ENCODE measurements at places on chromosomes 11 and 22. TPM values are rescaled to one million over a fixed set of nuclear protein-coding genes. Genes with fewer than 3 reads are reported as not detected.

The OR56A1 gene
- polyA plus RNA-seq, result 0.02 TPM

The OMP gene
- not detected for polyA plus RNA-seq

The C11orf97 gene
- not detected for polyA plus RNA-seq

The POU2AF2 gene
- not detected for polyA plus RNA-seq

The LRRC10B gene
- 1.1 TPM for polyA plus RNA-seq

- DNase-seq, result no peak
Observed at GRCh38 chr22:46908641-46909107, 146.2 kb downstream of the TBC1D22A start.

- DNase-seq, result no peak
Observed at GRCh38 chr22:43411040-43411868, 560 bp upstream of the MPPED1 start.

- no peak for DNase-seq
Observed at GRCh38 chr11:102580185-102580951, 44.8 kb downstream of the MMP20 start.

GRCh38 chr11:121106812-121107211, 5.8 kb downstream of the TECTA start:
- no peak for DNase-seq

DNA sequence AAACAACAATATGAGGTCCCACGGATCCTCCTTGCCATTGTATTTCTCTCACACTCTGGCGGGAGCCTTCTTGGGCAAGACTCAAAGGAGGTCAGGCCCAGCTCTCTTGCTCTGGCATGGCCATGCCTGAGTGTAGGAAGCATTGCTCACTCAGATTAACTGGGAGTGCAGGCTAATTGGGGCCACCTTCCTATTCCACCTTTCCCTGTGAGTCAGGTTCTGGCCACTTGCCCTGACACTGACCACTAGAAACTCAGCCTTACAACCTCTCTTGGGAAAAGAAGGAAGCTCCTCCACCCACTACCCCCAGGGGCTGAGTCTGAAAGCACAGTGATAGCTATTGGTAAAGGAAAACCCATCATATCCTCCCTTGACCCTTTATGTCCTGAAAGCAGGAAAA, 121.8 kb upstream of the NTM start:
- DNase-seq, result no peak

GRCh38 chr11:113249491-113249763, 65.0 kb upstream of the TTC12 start:
- no peak for DNase-seq

DNA sequence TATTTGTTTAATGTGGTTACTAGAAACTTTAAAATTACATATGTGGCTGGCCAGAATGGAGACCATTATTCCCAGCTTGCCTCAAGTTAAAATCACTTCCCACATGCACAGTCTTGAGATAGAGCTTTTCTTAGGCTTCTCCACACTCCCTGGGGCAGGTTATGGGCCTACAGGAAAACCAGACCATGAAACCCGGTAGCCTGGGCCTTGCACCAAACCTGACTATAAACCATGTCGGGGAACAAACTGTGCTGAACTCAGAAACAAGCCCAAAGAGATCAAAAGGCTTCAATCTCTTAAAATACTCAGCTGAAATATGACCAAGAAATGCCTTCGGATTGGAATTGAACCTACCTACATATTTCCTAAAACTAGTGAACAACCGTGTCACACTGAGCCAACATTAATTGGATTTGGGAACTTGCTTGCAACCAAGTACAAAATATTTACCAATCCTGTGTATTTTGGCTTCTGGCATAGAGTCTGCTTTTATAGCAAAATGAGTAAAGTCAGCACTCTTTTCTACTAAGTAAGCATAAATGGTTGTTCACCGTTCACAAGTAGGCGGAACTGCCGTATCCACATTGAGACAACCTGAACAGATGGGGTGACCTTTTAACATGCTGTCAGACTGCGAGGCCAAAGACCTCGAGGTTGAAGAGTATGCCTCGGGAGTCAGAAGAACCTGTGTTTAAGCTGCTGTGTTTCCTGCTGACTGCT, 199.5 kb downstream of the FAM76B start:
- no peak for DNase-seq

DNA sequence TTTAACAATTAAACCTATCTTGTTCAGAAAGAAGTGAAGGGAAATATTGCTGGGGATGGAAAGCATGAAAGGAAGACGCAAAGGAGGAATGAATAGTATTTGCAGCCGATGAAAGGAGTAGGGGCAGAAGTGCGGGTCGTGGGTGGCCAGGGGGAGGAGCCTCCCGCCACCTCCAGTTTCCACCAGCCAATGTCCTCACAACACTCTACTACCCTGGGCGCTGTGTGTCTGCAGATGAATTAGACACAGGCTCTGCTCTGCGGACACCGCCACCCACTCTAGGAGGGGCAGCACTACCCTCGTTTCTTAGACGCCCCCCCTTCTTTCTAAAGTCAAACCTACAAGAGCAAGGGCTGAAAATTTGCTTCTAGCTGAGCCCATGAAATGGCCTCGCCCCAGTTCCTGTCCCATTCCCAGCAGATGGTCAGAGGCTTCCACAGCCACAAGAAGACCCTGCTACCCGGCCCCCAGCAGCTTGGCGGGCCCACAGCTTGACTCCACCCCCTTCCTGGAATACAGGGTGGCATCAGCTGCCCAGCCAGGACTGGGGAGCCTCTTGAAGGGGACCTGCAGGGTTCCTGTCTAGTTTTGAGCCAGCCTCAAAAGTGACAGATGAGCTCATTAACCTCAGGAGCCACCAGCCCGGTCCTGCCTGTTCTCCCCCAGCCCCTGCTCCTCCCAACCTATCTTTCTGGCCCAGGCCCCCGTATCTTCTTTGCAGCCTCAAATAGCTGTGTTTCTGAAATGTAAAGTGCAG, 268.1 kb downstream of the BUD13 start:
- DNase-seq, result no peak

GRCh38 chr11:102157219-102157618, 47.0 kb downstream of the YAP1 start:
- DNase-seq, result no peak

- no peak for DNase-seq
Observed at GRCh38 chr22:23157560-23158515, 12.6 kb downstream of the RAB36 start.

DNA sequence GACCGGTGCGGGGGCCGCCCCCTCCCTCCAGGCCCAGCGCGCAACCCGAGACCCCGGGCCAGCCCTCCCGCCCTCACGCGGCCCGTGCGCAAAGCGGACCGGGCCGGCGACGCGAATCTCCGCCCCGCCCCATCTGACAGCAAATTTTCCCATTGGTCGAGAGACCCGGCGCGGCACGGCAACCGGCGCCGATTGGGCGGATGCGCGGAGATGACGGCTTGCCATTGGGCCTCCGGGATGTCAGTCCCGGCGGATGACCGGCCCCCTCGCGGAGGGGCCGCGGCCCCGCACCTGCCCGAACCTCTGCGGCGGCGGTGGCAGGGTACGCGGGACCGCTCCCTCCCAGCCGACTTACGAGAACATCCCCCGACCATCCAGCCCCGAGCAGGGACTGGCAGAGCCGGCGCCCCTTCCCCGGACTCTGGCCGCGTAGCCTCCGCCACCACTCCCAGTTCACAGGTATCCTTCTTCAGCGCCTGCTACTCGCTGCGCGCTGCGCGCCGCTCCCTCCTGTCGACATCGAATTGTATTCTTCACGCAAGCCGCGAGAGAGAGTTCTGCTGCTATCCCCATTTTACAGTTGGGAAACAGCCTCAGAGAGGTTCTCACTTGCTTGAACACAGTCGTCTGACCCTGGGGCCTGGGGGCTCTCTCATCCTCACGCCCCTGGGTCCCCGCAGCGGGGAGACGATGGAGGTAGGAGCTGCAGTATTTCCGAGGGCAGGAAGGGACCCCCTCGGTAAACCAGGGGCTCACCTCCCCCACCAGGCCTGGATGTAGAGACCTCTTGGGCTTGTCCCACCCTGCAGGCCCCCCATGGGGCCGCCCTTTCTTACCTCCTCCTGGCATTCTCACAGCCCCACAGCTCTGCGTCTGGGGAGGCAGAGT, at the start of gene ARVCF:
Gene ARVCF (minus strand): TSS at position 90 of the 888 bp plus-strand sequence. CDS start 26,029 bp downstream, outside the sequence.
- peak; percentile 63 for DNase-seq

- DNase-seq, result no peak
Observed at GRCh38 chr11:27886857-27887256, 186.6 kb upstream of the BDNF start.

GRCh38 chr11:61265357-61265756, 24.4 kb downstream of the PGA5 start:
- DNase-seq, result no peak

DNA sequence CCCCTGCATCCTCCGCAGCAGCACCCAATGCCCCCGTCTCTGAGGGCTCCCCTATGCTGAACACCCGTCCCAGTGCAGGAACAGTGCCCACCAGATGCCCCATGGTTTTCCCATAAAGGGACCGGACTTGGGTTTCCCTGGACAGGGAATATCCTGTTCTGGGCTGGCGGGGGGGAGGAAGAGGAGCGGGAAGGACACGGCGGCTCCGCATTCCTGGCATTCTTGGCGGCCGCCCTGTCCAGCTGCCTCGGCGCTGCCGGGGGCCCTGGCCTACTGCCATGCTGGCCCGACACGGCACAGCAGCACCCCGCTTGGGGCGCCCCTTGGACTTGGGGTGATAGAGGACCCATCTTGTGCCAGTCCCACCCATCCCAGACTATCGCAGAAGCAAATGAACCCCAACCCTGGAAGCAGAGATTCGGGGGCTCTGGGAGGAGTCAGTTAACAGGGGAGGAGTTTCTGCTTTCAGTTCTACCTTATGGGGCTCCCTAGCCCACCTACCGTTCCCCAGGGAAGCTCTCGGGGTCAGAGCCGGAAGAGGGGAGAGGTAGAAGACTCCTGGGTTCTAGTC, 23.7 kb upstream of the CBX7 start:
- DNase-seq, result no peak

DNA sequence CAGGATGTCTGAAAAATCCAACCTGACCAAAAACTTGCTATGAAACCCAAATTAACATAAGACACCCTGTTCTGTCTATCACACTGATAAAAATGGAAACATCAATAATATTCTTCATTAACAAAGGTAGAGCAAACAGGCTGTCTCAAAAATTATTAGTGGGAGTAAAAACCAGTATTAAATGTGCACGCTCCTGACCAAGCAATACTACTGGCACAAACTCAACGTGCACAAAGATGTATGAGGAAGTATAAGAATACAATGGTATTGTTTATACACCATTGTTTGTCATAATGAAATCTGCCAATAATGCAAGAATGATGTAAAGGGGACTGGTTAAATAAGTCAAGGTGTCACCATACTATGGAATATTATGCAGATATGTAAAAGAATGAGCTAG, 288.5 kb downstream of the MN1 start:
- no peak for DNase-seq

Measured in left renal cortex interstitium (tissue), 4 donors.